ENCODE measurements at places on chromosomes 16 and 17.

- DNase-seq = no peak
Observed at GRCh38 chr17:15966183-15966878, 21.4 kb downstream of the ADORA2B start.

GRCh38 chr17:39623356-39623950, 3.3 kb upstream of the PPP1R1B start:
- DNase-seq = peak; percentile 91

- DNase-seq = no peak
Observed at GRCh38 chr16:58018803-58019202, 6.8 kb upstream of the MMP15 start.

DNA sequence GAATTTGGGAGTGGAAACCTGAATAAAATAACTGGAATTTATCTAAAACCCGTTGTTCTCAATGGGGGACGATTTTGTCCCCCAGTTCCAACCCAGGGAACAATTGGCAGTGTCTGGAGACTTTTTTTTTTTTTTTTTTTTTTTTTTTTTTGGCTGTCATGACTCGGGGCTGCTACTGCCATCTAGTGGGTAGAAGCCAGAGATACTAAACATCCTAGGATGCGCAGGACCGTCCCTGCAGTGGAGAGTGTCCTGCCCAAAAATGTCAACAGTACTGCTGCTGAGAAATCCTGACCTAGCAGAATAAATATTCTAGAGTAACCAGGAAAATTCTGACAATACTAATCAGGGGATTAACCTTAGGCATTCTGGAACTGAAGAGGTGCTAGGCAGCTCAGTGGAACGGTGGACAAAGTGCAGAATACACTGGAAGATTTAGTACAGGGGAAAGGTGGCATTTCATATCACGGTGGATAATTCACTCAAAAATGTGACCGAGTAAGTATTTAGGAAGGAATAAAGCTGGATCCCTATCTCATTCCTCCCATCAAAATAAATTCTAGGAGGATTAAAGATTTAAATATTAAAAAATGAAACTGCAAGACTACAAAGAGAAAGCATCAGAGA, 107.6 kb downstream of the SPECC1 start:
- peak; percentile 64 for DNase-seq

GRCh38 chr16:3889059-3889458, 8.5 kb upstream of the CREBBP start:
- DNase-seq = no peak

GRCh38 chr17:51258756-51259563, 889 bp downstream of the MBTD1 start:
- no peak for DNase-seq

GRCh38 chr16:30053376-30054015, 12.1 kb upstream of the ALDOA start:
- DNase-seq = no peak

GRCh38 chr16:47480410-47480809, 19.3 kb downstream of the PHKB start:
- DNase-seq = no peak

DNA sequence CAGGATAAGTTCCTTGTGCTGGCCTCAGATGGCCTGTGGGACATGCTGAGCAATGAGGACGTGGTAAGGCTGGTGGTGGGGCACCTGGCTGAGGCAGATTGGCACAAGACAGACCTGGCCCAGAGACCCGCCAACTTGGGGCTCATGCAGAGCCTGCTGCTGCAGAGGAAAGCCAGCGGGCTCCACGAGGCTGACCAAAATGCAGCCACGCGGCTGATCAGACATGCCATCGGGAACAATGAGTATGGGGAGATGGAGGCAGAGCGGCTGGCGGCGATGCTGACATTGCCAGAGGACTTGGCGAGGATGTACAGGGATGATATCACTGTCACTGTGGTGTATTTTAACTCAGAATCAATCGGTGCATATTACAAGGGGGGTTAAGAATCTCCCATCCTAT, 5.2 kb downstream of the PDP2 start:
- no peak for DNase-seq

- DNase-seq = no peak
Observed at GRCh38 chr17:40404003-40404402, 13.7 kb downstream of the TOP2A start.

DNA sequence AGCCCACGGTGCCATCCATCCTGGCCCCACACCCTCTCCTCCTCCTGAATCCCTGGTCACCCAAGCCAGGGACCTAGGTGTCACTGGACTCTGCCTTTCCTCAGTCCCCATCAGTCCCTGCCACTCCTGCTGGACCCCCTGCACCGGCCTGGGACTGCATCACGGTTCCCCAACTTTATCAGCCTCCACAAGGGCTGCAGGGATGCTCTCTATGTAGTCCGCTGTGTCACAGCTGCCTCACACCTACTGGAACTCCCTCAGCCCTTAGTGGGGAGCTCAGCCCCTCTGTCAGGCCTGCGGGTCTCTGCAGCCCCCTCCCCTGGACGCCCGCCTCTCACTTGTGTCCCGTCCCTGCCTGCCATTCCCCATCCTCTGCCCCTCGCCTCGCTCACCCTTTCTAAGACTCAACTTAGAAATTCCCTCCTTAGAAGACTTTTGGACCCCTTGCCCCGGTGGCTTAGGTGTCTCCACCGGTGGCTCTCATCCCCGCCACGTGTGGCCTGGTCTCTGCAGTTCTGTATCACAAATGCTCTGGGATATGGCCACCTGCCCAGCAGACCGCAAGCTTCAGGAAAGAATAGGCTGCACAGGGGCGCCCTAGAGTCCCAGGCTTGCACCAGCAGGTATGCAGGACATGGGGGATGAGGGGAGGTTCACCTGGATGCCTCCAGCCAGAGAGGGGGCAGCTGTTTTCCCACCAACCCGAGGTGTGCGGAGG, 62.9 kb downstream of the PRMT7 start:
- DNase-seq = no peak

GRCh38 chr17:48160177-48161081, 52.9 kb downstream of the SNX11 start:
- no peak for DNase-seq

DNA sequence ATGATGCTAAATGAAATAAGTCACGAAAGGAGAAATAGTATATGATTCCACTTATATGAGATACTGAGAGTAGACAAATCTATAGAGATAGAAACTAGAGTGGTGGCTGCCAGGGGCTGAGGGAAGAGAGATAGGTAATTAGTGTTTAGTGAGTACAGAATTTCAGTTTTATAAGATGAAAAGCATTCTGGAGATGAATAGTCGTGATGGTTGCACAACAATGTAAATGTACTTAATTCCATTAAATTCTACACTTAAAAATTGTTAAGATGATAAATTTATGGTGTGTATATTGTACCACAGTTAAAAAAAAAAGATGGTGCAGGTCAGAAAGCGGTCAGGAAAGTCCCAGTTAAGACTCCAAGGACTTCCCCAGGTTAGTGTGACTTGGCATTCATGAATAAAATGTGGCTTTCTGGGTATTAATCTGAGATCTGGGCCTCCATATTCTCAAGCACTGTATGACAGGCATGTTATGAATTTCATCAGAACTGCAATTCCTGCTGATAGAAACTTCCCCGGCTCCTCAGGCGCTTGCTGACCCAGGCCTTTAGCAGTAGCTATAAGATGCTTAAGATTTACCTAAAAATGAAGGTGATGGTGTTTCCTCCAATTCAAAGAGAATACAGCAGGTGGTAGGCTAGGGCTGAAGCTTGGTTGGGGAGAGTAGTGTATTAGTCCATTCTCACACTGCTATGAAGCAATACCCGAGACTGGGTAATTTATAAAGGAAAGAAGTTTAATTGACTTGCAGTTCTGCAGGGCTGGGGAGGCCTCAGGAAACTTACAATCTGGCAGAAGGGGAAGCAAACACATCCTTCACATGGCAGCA, 115.3 kb upstream of the SOX9 start:
- DNase-seq = no peak

DNA sequence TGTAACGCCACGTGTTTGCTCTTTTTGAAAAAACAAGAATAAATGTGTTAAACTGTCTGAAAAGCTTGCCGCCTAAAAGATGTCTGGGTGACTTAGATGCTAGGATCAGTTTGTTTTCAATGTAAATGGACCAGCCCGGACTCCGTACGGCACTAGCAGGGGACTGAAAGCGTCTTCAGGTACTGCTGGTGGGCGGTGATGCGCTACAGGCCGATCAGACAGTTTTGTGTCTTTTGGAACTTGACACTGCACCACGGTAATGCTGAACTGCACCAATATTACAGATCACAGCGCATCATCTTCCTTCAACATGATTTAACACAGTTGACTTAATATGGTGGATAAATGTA, 727 bp upstream of the MBTPS1 start:
- DNase-seq = no peak

- no peak for DNase-seq
Observed at GRCh38 chr17:3889325-3890012, 3.4 kb downstream of the CAMKK1 start.

DNA sequence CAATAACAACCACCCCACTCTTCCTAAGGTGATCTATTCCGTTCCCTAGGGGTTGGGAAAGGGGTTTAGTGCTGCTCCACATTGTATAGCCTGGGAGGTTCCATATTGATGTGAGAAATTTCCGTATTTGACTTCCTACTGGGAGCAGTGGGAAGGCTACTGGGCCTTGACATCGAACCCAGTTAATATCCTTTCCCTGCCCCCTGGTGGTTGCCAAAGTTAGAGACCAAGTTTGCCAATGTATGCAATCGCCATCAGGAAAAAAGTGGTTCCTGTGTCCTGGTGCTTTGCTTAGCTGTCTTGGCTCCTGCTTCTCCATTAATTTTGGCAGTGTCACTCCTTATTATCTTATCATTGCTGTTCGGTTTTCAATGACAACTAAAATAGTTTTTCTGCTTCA, 914.9 kb downstream of the KCNJ2 start:
- DNase-seq = no peak

- peak; percentile 94 for DNase-seq
Observed at GRCh38 chr16:22206013-22206841, at the start of gene EEF2K. EEF2K (plus strand) TSS chr16:22206278; CDS start chr16:22225730, 19,452 bp downstream.

DNA sequence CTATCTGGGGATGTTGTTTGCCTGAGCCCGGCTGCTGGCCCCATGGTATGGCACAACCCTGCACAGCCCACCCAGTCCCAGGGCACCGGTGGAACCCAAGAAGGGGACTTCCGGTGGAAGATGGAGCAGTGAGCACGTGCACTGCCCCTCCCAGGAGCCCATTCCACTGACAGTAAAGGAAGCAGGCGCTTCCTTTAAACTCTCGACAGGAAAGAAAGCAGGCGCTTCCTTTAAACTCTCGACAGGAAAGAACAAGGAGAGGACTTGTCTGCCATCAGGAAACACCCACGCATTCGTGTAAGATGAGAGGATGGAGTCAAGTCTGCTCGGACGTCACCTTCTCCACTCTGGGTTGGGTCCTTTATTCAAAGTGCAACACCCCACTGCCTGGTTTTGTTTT, 53.7 kb downstream of the IL21R start:
- DNase-seq = peak; percentile 50

GRCh38 chr17:50466371-50467113, 2.1 kb downstream of the CHAD start:
- no peak for DNase-seq

DNA sequence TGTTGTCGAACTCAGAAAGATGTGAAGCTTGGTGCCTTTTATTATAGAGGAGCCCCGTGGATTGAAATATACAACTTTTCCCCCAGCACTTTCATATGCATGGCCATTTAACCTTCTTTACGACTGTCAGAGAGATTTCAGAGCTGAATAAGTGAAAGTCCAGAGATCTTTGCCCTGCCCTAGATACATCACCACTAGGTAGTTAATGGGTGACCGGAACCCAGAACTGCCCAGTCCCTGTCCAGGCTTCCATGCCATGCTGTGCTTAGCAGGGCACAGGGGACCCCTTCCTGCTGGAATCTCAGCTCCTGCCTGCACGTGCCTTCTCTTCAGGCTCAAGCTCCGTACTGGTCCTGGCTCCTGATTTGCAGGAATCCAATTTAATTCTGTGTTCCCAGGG, 32.2 kb downstream of the SRL start:
- DNase-seq = no peak

DNA sequence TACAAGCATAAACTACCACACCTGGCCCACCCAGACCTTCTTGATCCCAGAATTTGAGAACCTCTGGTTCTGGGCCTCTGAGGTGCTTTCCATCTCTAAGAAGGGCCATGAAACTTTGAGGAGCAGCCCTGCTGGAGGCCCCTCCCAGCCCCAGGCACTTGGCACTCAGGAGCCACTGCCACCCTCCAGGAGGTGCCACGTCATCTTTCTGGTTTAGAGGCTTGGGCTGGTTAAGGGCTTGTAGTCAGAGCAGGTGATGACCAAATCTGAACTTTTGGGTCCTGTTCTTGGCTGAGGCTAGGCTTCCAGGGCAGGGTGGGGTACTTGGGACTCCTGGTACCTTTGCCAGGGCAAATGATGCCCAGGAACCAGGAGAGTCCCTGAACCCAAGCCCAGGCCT, 13.8 kb upstream of the DLX4 start:
- DNase-seq = peak; percentile 29

- DNase-seq = no peak
Observed at GRCh38 chr16:88624481-88624880, 13.9 kb upstream of the IL17C start.

- no peak for DNase-seq
Observed at GRCh38 chr17:67466251-67466796, 89.2 kb downstream of the PITPNC1 start.

- DNase-seq = no peak
Observed at GRCh38 chr16:30556125-30556473, 2.1 kb downstream of the ZNF764 start.

GRCh38 chr16:14125000-14125681, 54.0 kb downstream of the MRTFB start:
- no peak for DNase-seq

GRCh38 chr16:998615-999014, 17.0 kb downstream of the SOX8 start:
- DNase-seq = no peak

GRCh38 chr17:7204828-7205461, 14.7 kb downstream of the DLG4 start:
- peak; percentile 92 for DNase-seq

GRCh38 chr17:17837966-17838962, 1.5 kb upstream of the SREBF1 start:
- no peak for DNase-seq

DNA sequence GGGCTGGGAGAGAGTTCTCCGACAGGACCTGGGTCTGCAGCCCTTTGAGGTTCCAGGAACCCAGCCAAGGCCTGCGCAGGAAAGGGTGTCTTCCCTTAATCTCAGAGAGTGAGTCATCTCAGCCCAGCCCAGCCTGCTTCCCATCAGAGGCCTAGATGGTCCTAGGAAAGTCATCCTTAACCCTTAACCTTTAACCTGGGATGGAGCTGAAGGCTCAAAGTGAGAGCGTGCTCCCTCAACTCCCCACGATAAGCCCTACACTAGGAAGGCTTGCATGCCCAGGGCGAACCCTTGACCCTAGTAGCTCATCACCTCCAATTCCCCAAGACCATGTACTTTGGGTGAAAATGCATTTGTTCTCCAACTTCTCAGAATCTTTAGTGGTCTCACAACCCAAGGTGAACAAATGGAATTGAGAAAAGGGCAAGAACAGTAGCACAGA, 4.8 kb upstream of the ATXN7L3 start:
- no peak for DNase-seq

DNA sequence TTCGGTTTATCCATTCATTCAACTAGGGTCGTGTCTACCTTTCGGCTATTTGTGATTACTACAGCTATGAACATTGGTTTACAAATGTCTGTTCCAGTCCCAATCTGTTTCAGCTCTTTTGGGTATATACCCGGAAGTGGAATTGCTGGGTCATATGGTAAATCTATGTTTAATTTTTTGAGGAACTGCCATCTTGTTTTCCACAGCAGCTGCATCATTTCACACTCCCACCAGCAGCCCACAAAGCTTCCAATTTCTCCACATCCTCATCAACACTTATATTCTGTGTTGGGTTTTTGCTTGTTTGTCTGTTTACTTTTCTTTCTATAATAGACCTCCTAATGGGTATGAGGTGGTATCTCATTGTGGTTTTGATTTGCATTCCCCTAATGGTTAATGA, 48.7 kb upstream of the GINS3 start:
- no peak for DNase-seq

Data from activated CD4-positive, alpha-beta T cell treated with anti-CD3 and anti-CD28 coated beads, Interleukin-10, Interleukin-2, amounts not matched to agents 100 ng/mL and 50 ng/mL, durations not matched to agents 16 hours and 8 hours (primary cell).